ENCODE measurements at places on chromosomes 7 and 10.
A peak's percentile ranks its signal among the peaks of the same experiment; 100 is the strongest.

DNA sequence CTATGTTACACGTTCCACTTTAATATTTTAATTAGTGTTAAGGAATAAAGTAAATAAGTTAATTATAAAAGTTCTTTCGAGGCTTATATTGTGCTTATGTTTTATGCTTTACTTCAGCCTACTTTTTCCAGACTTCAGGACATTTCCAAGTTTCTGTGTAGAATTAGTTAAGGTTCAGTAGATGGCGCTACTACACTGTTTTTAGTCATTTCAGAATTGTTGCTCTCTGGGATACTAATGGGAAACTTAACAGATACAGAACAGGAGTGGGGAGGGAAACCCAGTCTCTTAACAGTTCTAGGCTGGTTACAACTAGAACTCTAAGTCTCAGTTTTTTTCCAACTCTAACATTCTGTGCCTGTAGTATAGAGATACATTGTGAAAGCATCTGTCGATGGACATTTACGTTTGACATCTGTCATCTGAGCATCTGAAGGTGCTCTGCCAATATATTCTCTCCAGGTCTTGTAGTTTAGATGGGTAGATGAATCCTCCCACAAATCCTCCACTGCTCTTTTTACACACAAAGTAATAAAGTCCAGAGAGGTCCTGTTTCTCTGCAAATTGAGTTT is 56.8 kb upstream of the FAM171A1 start:
- H3K4me3 ChIP-seq = no peak overlapping the region
- DNase-seq = no peak
- H3K27me3 ChIP-seq = no peaks in the 10 kb centered on the region
- peaks cover 2% of the 10 kb centered on the region for H3K4me1 ChIP-seq
- H3K27ac ChIP-seq = no peak overlapping the region

DNA sequence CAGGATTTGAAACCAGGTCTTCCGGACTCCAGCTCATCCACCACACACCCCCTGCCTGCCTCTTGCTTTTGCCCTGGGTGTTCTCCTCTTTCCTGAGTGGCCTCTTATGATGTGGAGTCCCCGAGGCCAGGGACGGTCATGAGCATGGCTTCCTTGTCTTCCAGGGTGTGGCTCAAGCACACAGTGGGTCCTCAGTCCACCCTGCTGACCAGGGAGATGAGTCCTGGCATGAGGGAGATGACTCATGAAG is 32.8 kb downstream of the DNAJB12 start:
- H3K27me3 ChIP-seq = no peaks in the 10 kb centered on the region
- no peak overlapping the region for H3K27ac ChIP-seq
- DNase-seq = no peak
- H3K4me3 ChIP-seq = no peak overlapping the region
- no peaks in the 10 kb centered on the region for H3K4me1 ChIP-seq

- H3K27me3 ChIP-seq = no peaks in the 10 kb centered on the region
- no peaks in the 10 kb centered on the region for H3K36me3 ChIP-seq
- no peak for DNase-seq
- H3K4me3 ChIP-seq = no peak overlapping the region
- no peak overlapping the region for H3K27ac ChIP-seq
Measured at GRCh38 chr10:123385508-123386080, 231.4 kb downstream of the BUB3 start.

GRCh38 chr10:96832721-96833219 is 672 bp downstream of the LCOR start:
- H3K36me3 ChIP-seq = no peaks in the 10 kb centered on the region
- peak; percentile 95 for DNase-seq
- H3K27ac ChIP-seq = no peak overlapping the region
- H3K4me3 ChIP-seq = peak overlapping the region; percentile 91

- no peak for DNase-seq
- H3K27ac ChIP-seq = no peak overlapping the region
- no peaks in the 10 kb centered on the region for H3K36me3 ChIP-seq
- no peak overlapping the region for H3K4me3 ChIP-seq
- H3K4me1 ChIP-seq = peaks cover 4% of the 10 kb centered on the region
Measured at GRCh38 chr7:2411815-2412586, 8.6 kb downstream of the CHST12 start.

GRCh38 chr10:116769791-116770190 is 27.4 kb upstream of the HSPA12A start:
- DNase-seq = no peak
- H3K27me3 ChIP-seq = no peaks in the 10 kb centered on the region
- no peaks in the 10 kb centered on the region for H3K36me3 ChIP-seq
- no peak overlapping the region for H3K4me3 ChIP-seq
- no peak overlapping the region for H3K27ac ChIP-seq

DNA sequence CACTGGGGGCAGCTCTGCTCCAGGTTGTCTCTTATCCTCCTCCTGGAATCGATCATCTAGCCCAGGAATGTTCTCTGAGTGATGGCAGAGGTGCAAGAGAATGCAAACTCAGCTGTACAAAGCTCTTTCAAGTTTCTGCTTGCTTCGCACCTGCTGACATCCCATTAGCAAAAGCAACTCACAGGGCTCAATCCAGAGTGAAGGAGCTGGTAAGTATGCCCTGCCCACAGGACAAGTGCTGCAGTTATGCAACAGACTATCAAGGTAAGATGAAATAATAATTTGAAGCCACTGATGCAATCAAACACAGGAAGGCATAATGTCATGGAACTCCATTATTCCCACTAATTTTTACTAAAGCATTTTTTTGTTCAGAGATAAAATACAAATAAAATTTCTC is 122.2 kb downstream of the GRM3 start:
- H3K36me3 ChIP-seq = no peaks in the 10 kb centered on the region
- H3K27ac ChIP-seq = no peak overlapping the region
- H3K4me3 ChIP-seq = no peak overlapping the region

GRCh38 chr7:16839646-16840045 is 34.8 kb upstream of the AGR2 start:
- no peaks in the 10 kb centered on the region for H3K36me3 ChIP-seq
- no peak overlapping the region for H3K27ac ChIP-seq
- no peaks in the 10 kb centered on the region for H3K4me1 ChIP-seq

DNA sequence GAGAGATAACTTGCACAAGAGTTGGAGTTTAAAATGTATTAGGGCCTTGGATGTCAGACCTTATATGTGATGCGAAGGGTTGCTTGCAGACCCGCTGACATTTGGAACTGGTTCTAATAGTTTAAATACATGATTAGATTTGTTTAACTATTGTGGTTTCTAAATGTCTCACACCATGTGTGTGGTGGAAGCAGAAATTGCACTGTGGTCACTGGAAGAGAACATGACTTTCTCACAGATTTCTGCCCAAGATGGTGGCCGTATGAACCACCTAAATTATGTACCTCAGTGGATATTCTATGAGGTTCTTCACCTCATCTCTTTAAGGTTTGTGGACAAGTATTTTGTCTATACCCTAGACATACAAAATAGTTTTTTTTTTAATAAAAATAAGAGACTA is 8.2 kb upstream of the C1QL3 start:
- no peak for DNase-seq
- no peak overlapping the region for H3K27ac ChIP-seq

- DNase-seq = no peak
- H3K36me3 ChIP-seq = no peaks in the 10 kb centered on the region
- H3K4me3 ChIP-seq = no peak overlapping the region
- no peaks in the 10 kb centered on the region for H3K4me1 ChIP-seq
Measured at GRCh38 chr10:67818323-67818722, 19.7 kb downstream of the DNAJC12 start.

- no peak for DNase-seq
- no peak overlapping the region for H3K27ac ChIP-seq
- no peak overlapping the region for H3K4me3 ChIP-seq
- no peaks in the 10 kb centered on the region for H3K36me3 ChIP-seq
- H3K4me1 ChIP-seq = no peaks in the 10 kb centered on the region
- no peaks in the 10 kb centered on the region for H3K27me3 ChIP-seq
Measured at GRCh38 chr7:133431134-133431724, 178.4 kb downstream of the EXOC4 start.

DNA sequence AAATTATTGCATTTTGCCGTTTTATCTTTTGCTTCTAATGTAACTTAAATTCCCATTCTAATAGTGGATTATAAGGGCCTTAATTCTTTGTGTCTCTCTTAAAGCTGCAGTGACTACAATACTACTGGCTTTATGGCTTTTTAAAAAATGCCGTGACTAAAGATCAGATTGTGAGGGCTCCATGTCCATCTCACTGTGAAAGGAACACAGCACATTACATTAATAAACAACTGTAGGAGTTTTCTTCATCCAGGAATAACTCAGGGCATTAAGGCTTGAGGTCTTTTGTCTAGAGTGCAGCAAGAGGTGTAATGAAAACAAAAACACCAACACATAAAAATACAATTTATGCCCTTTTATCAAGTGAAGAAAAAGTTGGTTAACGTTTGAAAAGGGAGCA is 205.3 kb downstream of the SKAP2 start:
- H3K36me3 ChIP-seq = no peaks in the 10 kb centered on the region
- H3K4me3 ChIP-seq = no peak overlapping the region
- no peak overlapping the region for H3K27ac ChIP-seq
- H3K27me3 ChIP-seq = no peaks in the 10 kb centered on the region
- no peak for DNase-seq
- H3K4me1 ChIP-seq = no peaks in the 10 kb centered on the region

DNA sequence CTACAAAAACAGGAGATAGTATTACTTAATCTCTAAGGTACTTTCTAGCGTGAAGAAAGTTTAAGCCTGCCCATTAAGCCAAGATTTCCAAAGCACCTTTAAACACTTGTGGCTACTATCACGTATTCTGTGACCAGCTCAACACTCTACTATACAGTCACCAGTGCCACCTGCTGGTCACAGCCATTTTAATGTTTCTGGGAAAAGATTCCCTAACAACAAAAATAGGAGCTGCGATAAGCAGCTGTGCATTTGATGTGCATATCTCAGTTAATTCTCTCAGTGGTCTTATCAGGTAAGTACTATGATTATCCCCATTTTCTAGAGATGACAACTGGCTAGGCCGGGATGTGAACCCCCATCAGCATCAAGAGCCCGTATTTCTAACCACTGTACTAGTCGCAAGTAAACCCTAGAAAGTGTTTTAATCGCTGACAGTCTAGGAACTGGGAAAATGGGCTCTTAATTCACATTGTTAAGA is 860 bp downstream of the SEC31B start:
- peak overlapping the region; percentile 12 for H3K4me3 ChIP-seq
- no peaks in the 10 kb centered on the region for H3K4me1 ChIP-seq
- no peak overlapping the region for H3K27ac ChIP-seq
- H3K36me3 ChIP-seq = no peaks in the 10 kb centered on the region
- DNase-seq = peak; percentile 67

- no peaks in the 10 kb centered on the region for H3K36me3 ChIP-seq
- H3K4me1 ChIP-seq = no peaks in the 10 kb centered on the region
- no peaks in the 10 kb centered on the region for H3K27me3 ChIP-seq
- no peak overlapping the region for H3K4me3 ChIP-seq
Measured at GRCh38 chr10:115171392-115171960, 78.3 kb downstream of the ATRNL1 start.

- H3K27me3 ChIP-seq = no peaks in the 10 kb centered on the region
- no peak overlapping the region for H3K27ac ChIP-seq
- no peak overlapping the region for H3K4me3 ChIP-seq
- no peaks in the 10 kb centered on the region for H3K36me3 ChIP-seq
Measured at GRCh38 chr7:60706-61105, 131.7 kb upstream of the FAM20C start.

- DNase-seq = no peak
- no peak overlapping the region for H3K4me3 ChIP-seq
- H3K27ac ChIP-seq = no peak overlapping the region
- no peaks in the 10 kb centered on the region for H3K4me1 ChIP-seq
- no peaks in the 10 kb centered on the region for H3K27me3 ChIP-seq
Measured at GRCh38 chr7:66105263-66105748, 9.3 kb upstream of the CRCP start.

DNA sequence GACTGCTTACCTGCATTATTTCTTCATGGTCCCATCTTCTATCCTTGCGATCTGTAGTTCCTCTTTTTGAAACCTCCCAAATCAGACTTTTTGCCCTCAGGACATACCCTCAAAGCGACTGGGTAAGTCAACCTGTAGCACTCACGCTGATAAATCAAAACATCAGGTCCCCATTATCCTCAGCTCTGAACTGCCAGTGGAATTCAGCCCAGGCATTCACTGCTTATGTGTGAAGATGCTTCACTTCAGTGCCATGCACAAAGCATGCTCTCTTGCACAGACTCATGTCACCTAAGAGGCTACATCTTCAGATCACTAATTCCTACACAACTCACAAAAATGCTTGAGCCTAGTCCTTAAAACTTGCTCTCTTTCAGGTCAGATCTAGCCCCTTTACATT is 283.6 kb upstream of the KLF6 start:
- H3K36me3 ChIP-seq = no peaks in the 10 kb centered on the region
- no peak for DNase-seq
- H3K27ac ChIP-seq = peak overlapping the region; percentile 89
- H3K27me3 ChIP-seq = no peaks in the 10 kb centered on the region

- DNase-seq = no peak
- no peak overlapping the region for H3K4me3 ChIP-seq
- H3K27me3 ChIP-seq = no peaks in the 10 kb centered on the region
- no peaks in the 10 kb centered on the region for H3K36me3 ChIP-seq
Measured at GRCh38 chr7:28065308-28065707, 115.3 kb downstream of the JAZF1 start.

DNA sequence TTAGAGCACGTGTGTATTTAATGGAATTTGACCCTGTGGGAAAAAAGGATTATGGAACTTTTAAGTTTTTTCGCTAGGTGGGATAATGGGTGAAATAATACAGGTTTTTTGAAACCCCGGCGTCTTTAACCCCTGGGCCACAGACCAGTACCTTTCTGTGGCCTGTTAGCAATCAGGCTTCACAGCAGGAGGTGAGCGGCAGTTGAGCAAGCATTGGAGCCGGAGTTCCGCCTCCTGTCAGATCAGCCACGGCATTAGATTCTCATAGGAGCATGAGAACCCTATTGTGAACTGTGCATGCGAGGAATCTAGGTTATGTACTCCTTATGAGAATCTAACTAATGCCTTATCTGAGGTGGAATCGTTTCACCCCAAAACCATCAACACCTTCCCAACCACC is 28.6 kb downstream of the WAC start:
- no peaks in the 10 kb centered on the region for H3K36me3 ChIP-seq
- H3K27ac ChIP-seq = no peak overlapping the region
- no peak overlapping the region for H3K4me3 ChIP-seq
- H3K4me1 ChIP-seq = peaks cover 4% of the 10 kb centered on the region

DNA sequence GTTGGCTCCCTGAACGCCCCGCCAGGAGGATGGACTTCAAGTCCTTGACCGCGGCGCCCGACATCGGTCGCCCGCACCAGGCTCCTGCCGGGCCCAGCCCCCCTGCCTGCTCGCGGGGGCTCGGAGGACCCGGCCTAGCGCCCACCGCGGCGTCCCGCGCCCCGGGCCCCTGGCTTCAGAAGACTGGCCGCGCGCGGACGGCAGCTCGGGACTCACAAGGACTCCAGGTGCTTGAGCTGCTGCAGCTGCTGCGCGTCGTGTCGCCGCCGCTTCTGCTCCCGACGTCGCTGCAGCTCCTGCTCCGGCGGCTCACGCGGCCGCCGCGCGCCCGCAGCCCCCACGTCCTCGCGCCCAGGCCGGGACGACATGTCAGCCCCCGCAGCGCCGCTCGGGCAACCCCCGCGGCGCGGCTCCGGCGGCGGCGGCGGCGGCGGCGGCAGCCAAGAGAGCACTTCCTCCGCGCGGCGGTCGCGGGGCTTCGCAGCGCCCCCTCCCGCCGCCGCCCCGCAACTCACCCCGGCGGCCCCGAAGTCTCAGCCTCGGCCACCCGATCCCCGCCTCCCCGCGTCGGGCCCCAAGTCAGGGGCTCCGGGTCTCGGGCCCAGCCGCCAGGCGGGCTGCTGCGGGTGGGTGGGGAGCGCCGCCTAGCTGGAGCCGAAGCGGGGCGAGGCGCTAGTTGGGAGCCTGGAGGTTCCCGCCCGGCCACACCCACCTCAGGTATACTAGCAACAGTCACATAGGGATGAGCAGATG is at the start of gene RP9:
RP9 (minus strand) TSS at position 400 of the 753 bp plus-strand sequence; CDS start at position 368, 32 bp downstream.
- DNase-seq = peak; percentile 76
- peaks cover 5% of the 10 kb centered on the region for H3K4me1 ChIP-seq
- H3K27me3 ChIP-seq = no peaks in the 10 kb centered on the region
- H3K4me3 ChIP-seq = peak within 1 kb of the TSS; percentile 93
- H3K27ac ChIP-seq = no peak within 1 kb of the TSS
- no peaks in the 10 kb centered on the region for H3K36me3 ChIP-seq
